SK-N-MC (cell line): ENCODE measurements at places on chromosomes 2 and 18.

- DNase-seq: no peak
Observed at GRCh38 chr2:3682811-3683210, 20.6 kb upstream of the DCDC2C start.

- peak; percentile 67 for DNase-seq
Observed at GRCh38 chr2:146189541-146189940, 1655.3 kb upstream of the ACVR2A start.

GRCh38 chr2:215447673-215448081 lies 11.8 kb upstream of the FN1 start:
- no peak for DNase-seq

DNA sequence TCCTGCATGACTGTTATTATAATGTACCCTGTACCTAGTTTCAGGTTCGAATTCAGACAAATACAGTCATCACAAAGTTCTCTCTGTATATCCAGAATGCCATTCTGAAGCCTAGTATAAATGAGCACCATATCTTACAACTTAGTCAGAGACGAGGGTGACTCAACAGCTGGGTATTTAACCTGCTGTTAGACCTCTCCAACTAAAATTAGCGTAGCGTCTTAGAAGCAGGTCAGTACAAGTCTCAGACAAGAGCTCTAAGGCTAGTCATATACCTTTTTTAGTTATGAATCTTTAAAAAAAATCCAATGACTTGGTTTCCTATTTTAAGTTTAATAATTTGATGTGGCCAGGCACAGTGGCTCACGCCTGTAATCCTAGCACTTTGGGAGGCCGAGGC lies 74.1 kb downstream of the CABYR start:
- DNase-seq: no peak

DNA sequence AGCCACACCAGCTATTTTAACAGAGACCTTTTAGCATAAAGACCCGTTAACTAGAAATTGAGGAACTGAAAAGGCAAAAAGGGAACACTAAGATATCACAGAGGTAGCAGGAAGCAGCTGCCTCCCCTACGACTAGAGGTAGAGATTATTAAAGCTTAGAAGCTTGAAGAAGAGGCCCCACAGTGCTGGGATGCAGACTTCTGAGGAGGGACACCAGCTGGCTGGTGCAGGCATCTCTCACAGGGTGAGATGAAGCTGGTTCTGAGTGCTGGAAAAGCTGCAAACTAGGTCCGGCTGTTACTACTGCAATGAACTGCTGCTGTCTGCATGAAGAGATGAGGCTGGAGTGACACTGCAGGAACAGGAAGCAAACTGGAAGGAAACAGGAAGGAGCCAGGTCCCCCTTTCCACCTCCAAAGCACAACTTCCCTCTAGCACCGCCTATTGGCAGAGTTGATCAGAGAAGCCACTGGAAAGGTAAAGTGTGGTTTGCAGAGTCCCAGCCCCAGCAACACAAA lies 61.2 kb upstream of the MRPS9 start:
- no peak for DNase-seq

DNA sequence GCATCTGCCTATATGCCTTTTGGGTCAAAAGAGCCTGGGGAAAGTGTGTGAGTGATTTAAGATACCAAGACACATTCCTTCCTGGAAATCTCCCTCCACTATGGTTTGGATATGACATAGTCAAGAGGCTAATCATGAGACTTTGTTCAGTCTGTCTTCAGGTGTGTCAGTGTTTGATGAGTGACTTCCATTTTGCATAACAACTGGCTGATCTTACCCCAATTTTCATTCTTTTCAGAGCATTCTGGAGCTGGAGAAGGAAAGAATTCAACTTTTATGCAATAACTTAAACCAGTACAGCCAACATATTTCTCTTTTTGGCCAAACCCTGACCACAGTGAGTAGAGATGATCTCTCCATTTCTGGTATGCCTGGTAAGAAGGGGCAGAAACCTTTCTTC lies 39.4 kb downstream of the SPC25 start:
- no peak for DNase-seq

- DNase-seq: no peak
Observed at GRCh38 chr2:176018708-176019107, 16.6 kb upstream of the LNPK start.

DNA sequence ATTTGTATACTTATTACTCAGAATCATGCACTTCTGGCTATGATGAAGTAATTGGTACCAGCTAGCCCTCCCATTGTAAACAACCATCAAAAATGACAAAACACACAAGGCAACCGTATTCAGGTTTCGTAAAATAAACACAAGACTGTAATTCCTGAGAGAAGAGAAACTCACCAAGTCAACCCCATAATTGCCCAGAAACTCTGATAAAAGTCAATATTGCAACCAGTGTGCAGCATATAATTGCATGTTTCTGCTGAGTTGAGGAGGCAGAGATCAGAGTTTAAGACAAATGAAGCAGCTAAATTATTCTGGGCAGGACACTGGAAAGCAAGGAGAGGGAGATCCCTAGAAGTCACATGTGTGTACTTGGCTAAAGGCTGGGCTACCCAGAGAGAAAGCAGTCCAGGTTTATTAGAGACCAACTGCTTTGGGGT lies 90.3 kb downstream of the ROCK2 start:
- no peak for DNase-seq

DNA sequence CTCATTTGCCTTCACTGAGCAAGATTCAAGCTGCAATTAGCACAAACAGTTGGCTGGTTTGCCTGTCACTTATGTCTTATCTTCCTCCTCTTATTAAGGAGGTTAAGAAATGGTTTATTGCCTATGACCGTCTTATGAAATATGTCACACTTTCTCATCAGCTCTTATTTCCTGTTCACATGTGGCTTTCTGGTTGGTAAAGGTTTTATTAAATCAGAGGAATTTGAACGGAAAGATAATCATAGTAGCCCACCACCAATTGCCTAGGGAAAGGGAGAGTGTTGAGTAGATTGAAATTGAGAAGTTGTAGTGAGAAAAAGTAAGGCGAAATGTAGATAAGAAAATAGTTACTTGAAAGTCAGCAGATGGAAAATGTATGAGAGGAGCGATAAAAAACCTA lies 4.2 kb upstream of the IL1R1 start:
- no peak for DNase-seq

GRCh38 chr2:236628256-236628901 lies 58.8 kb downstream of the ACKR3 start:
- no peak for DNase-seq

DNA sequence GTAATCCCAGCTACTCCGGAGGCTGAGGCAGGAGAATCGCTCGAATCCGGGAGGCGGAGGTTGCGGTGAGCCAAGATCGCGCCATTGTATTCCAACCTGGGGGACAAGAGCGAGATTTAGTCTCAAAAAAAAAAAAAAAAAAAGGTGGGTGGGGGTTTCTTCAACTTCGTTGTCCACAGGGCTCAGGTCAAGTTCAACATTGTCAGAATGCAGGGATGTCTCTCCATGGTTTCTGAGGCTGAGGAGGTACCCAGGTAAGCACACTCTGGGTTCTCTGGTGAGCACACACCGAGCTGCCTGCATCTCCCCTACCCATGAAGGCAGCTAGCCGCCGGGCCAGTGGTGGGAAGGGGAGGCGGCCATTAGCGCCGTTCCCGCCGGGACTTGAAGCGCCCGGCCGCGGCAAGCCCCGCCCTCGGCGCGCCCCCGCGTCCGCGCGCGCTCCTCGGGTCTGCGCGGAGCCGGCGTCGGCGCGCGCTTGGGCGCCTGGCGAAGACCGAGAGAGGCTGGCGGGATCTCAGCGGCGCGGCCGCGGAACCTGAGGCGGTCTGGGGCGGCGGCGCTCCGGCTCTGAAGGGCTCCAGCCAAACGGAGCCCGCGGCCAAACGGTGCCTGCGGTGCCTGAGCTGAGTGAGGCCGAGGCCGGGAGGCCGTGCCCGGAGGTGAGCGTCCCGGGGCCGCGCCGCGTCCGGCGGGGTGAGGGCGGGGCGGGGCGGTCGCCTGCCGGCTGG lies at the start of gene UBXN2A:
Gene UBXN2A, plus strand, starts transcription at position 477 of the 731 bp plus-strand sequence. CDS start 17,852 bp downstream, outside the sequence.
- no peak for DNase-seq

DNA sequence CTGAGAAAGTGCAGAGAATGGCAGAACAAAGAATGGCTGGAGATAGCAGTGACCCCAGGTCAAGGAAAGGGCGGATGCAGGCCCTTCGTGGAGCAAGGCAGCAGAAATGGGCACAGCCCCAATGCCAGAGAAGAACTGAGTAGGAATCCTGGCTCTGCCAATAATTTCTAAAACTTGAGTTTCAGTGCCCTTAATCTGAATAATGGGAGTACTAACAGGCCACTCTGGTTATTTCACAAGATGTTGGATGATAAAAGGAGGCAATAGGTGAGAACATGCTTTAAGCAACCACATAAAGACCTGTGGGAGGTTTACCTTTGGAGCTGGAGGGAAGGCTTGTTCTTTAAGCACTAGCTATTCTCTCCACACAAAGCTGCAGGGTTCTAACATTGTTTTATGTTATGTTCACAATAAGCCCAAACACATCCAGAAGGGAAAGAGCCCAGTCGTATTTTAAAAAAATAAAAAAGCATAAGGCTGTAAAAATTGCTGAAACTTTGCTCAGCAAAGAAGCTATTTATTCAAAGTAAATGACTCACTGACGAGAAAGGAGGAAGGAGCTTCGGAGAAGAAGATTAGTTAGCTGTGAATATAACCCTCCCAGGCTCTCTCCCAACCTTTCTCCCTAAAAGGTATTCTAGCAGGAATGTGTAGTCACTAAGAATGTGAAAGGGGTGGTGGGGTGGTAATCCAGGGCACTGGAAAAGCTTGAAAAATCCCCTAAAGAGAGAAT lies 470.2 kb downstream of the TXNL1 start:
- no peak for DNase-seq
